ENCODE measurements at places on chromosomes 11 and 22.

GRCh38 chr11:95638501-95638900 is 151.1 kb downstream of the FAM76B start:
- no peak for DNase-seq

GRCh38 chr22:41925783-41926460 is 684 bp downstream of the TNFRSF13C start:
- DNase-seq, result peak; percentile 71

DNA sequence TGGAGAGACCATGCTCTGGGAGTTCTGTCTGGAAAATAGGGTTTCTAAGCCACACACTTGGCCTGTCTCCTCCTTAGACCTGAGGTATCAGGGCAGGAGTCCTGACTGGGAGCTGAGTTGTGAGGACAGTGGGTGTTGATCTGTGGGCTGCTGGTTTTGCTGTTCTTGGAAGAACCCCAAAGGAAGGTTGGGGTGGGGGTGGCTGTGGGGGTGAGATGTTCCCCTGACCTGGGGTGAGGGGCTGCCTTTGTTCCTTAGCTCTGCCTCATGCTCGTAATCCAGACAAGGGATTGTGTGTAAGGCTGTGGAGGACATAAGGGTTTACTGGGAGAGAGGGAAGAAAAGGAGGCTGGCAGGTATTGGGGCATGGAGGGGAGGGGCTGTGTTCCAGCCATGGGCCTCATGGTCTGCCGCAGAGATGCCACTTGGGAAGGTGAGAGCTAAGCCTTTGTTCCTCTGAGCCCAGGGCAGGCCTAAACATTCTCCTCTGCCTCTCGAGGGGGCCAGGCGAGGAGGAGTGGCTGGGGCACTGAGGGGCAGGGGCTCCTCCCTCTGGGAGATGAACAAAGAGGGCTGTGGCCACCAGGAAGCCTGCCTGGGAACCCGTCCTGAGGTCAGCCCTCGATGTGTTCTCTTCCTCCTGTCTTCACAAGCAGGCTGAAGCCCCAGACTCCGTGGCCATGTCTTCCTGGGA is 4.4 kb downstream of the OTOG start:
- no peak for DNase-seq

DNA sequence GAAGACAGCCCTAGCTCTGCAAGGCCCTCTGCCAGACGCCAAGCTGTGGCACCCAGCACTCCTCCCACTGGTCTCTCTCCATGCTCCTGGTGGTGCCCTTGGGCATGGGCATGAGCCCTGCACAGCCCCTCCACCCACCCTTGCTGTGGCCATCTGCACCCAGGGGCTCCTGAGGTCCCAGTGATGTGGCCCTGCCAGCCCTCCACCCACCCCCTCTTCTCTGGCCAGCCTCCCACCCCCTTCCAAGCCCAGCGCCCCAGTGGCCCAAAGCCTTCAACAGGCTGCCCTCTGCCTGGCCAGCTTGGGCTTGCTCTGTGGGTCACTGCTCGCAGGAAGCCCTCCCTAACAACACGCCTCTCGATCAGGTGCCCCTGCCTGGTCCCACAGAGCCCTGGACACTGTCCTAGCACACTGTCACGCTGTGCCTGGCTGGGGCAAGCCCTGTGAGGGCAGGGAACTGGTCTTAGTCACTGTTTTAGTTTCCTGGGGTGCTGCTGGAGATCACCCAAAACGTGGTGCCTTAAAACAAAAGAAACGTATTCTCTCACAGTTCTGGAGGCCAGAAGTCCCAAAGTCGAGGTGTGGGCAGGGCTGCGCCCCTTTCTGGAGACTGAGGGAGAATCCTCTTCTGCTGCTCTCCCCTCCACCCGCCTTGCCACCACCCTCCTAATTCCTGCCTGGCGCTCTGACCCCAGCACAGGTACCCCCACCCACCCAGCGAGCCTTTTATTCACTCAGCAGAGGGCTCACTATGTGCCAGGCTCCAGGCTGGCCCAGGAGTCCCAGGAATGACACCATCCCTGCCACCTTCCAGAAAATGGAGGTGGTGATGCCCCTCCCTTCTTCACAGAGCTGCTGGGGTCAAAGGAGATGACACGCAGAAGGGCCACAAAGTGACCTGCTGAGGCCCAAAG is 14.7 kb downstream of the SULT4A1 start:
- no peak for DNase-seq

DNA sequence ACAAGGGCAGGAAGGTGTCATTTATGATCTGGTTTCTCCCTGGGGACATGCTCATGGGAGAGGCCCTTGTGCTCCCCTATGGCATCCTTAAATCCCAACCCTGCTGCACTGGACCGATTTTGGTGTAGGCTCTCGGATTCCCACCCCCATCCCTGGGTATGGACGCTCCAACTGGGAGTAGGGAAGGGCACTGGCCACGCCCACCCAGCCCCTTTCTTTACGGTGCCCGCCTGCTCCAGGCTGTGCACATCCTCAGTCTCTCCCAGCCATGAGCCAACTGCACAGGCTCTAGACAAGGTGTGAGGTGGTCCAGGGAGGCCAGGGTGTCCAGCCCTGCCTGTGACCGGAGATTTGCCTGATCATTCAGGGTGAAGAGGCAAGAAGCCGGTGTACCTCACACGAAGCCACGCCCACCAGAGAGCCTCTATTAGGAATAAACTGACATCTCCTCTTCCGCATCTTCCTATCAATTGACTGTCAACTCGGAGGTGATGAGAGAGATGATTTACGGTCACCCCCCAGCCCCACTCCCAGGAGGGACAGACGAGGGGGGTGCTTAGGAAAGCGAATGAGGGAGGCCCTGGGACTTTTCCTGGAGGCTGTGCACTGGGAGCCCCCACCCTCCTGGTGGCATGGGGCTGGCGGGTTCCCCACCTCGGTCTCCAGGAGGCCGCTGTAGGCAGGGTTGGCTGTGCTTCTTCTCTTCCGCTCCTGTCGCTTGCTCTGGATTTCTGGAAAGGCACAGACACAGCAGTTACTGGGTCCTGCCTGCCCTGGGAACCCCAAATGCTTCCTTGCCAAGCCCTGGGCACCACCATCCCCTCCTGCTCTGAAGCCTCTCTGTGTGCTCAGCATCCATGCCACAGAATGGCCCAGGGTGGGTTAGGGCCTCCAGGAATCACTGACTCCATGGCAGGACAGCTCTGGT is 116.7 kb downstream of the PHF21B start:
- no peak for DNase-seq

DNA sequence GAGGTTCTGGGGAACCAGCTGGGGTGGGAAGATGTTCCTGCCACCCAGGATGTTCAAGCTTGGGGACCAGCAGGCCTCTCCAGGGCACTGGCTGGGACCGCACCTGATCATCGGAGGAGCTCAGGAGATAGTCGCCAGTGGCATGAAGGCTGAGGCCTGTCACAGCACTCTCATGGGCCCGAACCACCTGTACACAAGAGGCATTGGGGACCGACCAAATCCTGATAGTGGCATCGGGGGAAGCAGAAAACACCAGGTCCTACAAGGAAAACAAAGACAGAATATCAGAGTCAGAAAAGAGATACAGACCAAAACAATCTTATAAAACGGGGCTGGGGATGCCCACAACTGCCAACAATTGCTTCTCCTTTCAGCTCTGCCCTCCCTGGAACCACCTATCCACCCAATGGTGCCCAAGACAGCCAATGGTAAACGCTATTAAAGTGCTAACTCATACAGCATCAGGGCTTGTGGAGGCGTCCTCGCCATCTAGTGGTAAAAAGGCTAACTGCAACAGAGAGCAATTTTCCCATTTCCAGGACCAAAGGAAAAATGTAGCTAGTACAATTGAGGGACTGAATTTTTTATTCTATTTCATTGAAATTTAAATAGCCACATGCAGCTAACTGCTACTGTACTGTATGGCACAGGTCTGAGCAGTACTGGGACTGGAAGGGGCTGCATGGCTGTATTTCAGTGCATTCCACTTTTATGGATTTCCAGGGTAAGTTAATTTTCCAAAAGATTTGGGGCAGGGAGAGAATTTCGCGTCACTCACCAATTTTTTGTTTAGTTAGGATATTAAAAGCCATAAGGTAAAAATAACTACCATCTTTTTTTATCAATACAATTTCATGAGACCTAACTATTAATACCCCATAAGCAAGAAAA is 7.1 kb downstream of the PRPF19 start:
- DNase-seq, result no peak

DNA sequence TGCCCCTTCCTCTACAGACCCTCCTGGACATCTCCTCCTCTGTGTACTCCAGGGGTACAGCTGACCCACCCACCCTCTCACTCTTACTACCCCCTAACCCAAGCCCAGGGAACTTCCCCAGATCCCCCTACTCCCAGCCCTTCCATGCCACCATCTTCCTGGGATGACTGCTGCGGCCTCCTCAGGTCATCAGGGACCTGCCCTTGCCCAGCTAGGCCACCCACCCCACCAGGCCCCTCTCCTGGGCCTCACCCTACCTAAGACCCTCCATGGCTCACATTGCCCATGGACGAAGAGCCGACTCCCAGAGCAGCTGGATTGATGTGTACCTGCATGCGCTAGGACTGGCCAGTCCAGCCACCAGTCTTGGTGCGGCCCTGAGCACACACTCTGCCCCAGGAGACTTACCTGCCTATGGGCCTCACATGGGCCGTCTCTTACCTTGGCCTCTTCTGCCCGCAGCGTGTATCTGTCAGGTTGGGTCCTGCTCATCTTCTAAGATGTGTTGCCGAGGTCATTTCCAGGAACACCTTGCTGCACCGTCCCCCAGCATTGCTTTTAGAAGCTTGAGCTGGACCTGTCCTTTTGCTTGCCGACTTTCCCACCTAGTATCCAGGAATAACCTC is 2.0 kb upstream of the CLDN5 start:
- no peak for DNase-seq

DNA sequence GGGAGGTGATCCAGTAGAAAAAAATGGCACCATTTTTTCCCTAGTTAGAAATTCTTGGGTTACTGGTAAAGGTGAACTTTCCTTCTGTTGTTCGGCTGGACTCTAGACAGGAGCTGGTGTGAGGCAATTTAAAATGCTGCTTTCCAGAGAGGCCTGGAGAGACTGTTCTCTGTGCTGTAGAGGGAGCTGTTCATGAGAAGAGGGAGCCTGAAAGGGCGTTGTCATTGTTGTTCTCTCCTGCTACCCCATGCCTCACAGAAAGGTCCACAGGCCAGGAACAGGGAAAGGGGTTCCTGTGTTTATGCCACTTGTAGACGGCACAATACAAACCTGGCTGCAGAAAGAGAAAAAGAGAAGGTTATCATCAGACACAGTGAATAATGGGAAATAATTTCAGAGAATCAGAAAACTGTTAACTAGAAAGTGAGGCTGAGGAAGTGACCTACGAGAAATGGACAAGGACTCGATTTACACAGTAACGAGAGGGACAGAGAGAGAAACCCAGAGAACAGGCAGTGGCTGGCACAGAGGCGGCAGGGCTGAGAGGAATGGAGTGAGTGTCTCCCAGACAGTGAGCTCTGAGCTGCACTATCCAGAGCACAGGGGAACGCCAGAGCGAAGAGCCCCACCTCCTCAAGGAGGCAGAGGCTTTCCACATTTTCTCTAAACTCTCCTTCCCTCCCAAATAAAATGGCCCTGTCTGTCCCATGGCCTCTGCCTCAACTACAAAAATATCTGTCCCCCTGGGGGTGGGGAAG is 109.2 kb downstream of the RRM1 start:
- no peak for DNase-seq

DNA sequence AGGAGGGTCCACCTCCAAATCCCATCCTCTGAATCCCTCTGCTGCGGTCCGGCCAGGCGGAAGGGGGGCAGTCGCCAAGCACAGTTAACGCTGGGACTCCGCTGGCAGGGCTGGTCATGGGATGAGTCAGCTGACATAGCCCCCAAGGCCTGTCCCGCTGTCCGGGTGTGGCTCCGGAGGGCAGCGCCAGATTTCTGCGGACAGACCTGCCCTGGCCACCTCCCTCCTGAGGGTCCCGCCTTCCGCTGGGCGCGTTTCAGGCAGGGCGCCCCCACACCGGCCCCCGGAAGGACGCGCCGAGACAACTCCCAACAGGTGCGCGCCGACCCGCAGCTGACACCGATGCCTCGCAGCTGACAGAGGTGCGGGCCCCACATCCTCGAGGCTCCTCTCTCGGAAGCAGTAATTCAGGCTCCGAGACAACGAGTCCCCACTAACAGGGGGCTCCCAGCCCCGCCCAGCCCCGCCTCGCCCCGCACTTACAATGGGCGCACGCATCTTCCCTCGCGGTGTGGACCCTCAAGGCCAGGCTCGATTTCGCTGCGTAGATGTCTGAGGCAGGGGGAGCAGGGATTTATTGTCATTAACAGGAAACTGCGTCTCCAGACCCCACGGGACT is 607 bp downstream of the PLAAT3 start:
- no peak for DNase-seq

DNA sequence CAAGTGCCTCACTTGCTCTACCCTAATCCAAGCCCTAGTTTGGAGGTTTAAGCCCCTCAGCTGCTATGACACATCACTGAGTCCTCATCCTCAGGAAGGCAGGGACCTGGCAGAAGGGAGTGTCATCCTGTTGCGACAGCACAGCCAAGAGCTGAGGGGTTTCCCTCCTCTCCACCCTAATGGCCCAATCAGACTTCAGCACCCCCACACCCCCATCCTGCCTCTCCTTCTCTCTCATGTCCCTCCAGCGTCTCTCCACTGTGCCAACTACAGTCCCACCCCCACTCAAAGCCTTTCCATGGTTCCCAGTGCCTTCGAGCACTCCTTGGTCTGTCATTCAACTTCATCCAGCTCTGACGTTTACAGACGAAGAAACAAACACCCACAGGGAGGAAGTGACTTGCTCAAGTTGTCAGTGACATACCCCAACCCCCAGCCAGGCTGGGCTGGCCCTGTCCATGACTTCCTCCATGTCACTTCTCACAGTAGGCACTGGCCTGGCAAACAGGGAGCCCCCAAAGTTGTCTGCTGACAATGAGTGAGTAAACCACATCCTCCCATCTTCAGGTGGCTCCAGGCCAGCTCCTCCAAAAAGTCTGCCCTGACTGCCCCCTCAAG is 15.6 kb downstream of the ARAP1 start:
- peak; percentile 52 for DNase-seq

DNA sequence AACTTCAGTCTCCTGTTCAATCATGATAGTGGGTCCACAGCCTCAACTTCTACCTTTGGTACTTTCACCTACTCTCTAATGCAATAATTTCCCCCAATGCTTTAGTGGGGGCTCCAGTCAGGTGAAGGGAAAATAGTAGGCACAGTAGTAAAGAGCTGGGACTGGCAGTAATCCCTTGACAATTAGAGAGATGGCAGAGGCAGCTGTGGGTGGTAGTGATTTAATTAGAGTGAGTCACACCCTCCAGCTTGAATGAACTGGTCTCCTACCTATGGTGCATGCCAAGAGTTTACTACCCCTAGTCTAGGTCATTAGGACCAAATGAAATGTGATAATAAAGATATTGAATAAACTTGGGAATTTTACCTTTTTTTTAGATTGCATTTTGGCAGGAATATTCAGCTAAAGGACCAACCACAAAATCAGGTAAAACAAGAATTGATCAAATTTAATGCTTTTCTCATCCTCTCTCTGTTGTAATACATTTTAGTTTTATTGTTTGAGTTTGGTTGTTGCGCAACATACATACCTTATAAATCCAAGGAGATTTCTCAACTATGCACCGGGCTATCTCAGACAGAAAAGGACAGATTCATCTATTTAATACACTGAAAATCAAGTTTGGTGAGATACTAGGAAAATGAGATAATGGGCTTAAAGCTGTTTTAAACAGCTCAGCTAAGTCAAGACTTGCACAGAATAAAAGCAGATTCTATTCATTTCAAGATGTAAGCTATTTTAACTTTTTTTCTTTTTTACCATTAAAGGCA is 9.0 kb downstream of the PRRG4 start:
- DNase-seq, result no peak

- DNase-seq, result no peak
Observed at GRCh38 chr11:70104419-70104818, 26.3 kb downstream of the ANO1 start.

GRCh38 chr22:47200273-47201051 is 438.0 kb downstream of the TBC1D22A start:
- no peak for DNase-seq

All from stimulated activated CD8-positive, alpha-beta memory T cell treated with anti-CD3 and anti-CD28 coated beads, Interleukin-15, amount 100 ng/mL, for 48 hours (primary cell).